C1 segment of cervical spinal cord (tissue), 14 donors: ENCODE measurements at places on chromosomes 12 and 14.
A peak's percentile ranks its signal among the peaks of the same experiment; 100 is the strongest.

DNA sequence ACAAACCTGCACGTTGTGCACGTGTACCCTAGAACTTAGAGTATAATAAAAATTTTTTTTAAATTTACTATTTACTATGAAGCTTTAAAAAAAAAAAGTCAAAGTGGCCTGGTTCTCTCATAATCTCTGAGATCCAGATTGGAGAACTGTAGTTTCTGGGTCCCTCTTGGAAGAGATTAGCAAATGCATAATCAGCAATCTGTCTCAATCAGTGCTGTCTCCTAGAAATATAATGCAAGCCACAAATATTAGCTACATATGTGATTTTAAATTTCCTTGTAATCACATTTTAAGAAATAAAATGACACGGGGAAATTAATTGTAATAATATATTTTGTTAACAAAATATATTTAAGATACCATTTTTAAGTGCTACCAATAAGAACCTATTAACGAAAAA is 32.3 kb downstream of the RALGAPA1 start:
- DNase-seq = no peak

DNA sequence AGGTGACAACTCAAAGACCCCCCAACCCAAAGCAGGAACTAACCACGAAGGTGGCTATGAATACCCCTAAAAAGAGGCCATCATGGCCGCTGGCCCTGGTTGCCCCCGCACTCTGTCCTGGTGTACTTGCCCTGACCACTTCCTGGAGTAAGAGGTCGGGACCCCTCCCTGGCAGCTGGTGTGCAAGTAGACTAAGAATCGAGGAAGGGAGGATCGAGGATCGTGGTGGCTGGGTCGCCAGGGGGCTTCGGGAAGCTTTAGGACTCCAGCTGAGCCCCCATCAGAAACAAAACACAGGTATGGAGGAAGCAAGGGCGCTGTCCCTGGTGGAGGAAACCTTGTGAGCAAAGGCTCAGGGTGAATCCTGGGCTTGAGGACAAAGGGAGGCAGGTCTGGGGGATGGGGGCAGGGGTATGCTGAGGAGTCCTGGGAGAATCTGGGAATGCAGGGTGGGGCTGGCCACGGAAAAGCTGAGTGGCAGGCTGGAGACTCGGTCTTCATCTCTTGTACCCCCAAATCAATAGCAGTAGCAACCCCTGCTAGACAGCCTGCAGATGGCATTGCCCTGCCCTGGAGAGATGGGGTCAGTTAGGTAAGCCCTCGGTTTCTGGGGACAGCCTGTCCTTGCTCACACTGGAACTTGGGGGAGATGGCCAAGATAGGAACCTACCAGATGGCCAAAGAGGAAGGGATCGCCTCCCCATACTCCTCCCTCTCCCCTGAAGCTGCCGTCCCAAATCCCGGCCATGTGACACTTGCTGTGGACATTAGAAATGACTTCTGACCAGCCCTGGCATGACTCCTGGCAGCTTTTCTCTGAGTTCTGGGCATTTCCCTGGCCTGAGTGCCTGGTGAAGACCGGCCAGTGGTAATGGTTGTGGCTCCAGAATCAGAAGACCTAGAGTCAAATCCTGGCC is 45.3 kb upstream of the ESRRB start:
- no peak for DNase-seq

DNA sequence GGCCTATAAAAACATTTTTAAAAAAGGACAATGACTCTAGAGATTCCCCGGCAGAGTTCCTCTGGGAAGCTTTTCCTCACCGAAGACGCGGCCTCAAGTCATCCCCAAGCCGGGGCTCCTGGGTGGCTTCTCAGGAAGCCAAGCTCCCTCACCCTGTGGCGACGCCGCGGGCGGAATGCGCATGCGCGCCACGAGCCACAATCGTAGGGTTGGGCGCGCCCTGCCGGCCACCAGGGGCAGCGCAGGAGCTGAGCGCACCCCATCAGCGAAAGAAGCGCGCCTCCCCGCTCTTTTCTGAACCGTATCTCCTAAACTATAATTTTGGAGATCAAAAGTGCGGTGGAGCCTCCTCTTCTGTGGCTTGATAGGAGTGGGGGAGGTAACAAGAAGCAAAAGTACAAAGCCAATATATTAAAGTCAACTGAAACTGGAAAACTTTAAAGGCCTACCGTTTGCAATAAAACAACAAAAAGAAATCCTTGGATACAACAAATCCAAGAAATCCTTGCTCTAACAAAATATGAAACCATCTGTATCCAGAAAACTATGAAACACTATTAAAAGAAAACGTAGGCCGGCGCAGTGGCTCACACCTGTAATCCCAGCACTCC is 17.4 kb upstream of the CHFR start:
- DNase-seq = peak; percentile 32

DNA sequence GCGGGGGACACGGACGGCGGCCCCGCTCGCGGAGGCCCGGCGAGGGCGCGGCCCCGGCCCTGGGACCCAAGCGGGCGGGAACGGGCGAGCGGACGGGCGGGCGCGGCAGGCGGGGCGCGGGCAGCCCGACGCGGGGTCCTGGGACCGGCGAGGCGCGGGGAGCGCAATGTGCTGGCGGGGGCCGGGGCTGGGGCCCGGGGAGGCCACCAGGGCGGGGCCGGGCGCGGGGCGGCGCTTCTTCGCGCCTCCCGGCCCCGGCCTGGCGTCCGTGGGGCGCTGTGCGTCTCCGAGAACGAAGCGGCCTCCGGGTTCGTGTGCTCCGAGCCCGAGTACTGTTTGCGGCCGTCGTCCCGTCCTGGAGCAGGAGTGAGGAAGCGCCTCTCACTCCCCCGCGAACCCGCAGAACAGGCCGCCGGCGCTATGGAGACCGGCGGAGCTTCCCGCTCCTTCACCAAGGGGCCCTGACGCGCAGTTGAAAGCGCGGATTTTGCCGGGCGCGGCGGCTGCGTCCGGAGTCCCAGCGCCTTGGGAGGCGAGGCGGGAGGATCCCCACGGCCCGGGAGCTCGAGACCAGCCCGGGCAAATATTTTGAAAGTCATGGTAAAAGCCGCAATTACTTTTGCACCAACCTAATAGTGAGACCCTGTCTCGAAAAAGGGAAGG is 420 bp upstream of the ANKLE2 start:
- DNase-seq = peak; percentile 46

DNA sequence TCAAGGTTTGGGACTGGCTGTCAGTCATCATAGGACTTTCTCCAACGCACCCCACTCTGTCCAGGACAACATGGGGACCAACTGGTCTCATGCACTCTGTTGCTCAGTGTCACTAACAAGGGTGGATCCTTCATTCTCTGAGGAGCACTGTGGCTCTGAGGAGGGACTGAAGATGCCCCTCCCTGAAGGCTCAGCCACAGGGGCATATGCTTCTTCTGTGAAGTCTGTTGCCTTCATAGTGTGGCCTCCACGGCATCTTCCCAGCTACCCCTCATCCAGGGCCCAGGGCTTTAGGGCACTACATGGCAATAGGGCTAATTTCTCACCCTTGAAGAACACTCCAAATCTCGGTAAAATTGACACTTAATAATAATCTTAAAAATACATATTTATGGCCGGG is 14.3 kb upstream of the IFI27L2 start:
- DNase-seq = no peak

- no peak for DNase-seq
Measured at GRCh38 chr14:32470161-32470715, 141.1 kb downstream of the AKAP6 start.

- no peak for DNase-seq
Measured at GRCh38 chr14:93331002-93331727, 1.7 kb downstream of the BTBD7 start.

DNA sequence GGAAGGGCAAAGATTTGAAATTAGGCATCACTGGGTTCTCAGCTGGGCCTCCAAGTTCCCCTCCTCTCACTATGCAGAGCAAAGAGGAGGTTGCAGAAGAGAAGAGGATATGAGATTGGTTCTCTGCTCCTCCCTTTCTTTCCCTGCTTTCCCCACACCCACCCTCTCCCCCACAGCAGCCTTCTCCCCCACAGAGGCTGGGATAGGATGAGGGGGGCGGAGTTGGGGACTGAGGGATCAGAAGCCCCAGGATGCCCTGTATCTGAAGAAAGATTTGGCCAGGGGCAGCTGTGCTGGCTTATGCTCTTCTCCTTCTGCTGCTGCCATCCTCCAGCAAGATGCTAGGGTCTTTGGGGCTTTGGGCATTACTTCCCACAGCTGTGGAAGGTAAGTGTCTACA is at the start of gene AMHR2:
AMHR2 (plus strand) TSS at position 259 of the 400 bp plus-strand sequence; CDS start at position 339, 80 bp downstream.
- no peak for DNase-seq

GRCh38 chr12:68585966-68586365 is 24.7 kb upstream of the RAP1B start:
- DNase-seq = no peak

DNA sequence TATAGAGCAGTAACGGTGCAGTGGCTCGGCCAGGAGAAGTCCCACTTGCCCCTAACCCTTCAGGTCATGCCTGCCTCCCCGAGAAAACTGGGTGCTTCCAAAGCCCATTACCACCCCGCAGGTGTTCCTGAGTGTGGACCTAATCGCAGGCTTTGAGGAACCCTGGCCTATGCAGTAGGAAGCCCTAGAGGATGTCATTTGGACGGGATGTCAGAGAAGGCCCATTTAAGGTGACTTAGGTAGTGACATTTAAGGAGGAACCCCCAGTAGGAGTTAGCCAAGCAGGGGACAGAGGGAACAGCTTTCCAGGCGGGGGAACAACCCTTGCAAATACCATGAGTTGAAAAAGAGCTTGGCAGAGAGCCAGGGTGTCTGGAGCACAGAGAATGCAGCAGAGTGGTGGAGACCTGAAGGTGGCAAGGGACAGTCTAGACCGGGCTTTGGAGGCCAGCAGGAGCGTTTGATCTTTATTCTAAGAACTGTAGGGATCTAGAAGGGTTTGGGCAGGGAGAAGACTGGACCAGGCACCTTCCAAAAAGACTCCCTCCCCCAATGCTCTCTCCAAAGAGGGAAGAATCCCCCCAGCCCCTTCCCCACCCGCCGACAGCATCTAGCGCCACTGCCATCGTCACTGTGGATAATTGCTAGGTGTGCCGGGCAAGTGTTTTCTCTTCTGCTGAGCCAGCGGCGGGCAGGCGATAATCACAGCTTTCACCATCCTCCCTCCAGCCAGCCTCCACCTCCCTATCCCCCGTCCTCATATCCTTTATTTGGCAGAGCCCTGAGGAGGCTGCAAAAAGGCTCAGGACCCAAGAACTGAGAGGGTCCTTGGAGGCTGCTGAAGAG is 33.3 kb upstream of the BEGAIN start:
- no peak for DNase-seq

GRCh38 chr14:80678436-80678835 is 263.1 kb downstream of the CEP128 start:
- DNase-seq = no peak

DNA sequence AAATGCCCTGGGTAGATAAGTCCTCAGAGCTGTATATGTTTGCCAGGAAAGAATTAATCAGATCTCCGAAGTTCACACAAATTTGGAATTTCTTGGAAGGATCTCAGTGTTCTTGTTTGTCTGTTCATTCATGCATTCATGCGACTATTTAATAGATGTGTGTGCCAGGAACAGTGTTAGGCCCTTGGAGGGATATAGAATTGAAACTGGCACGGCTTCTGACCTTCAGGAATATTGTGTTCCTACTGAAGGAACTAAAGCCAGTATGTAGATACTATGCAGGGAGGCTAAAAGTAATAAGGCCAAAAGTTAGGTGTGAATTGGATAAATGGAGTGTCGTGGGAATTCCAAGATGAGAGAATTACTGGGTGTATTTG is 166.0 kb upstream of the NOS1 start:
- DNase-seq = no peak

DNA sequence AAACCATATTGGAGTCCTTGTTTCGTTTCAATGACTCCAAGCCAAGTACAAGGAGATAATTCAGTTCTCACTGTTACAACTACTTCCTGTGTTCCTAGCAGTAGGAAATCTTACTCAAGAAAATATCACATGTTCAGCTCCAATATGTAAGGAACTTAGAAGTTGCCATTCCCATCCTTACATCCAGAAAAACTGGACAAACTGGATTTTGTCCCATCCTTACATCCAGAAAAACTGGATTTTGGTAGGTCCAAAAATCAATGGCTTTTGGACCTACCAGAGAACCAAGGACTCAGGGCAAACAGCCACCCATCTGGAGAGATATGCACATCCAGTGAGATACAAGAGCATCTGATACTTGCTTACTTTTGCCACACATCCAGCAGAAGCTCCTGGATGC is 23.8 kb downstream of the CMAS start:
- DNase-seq = no peak

DNA sequence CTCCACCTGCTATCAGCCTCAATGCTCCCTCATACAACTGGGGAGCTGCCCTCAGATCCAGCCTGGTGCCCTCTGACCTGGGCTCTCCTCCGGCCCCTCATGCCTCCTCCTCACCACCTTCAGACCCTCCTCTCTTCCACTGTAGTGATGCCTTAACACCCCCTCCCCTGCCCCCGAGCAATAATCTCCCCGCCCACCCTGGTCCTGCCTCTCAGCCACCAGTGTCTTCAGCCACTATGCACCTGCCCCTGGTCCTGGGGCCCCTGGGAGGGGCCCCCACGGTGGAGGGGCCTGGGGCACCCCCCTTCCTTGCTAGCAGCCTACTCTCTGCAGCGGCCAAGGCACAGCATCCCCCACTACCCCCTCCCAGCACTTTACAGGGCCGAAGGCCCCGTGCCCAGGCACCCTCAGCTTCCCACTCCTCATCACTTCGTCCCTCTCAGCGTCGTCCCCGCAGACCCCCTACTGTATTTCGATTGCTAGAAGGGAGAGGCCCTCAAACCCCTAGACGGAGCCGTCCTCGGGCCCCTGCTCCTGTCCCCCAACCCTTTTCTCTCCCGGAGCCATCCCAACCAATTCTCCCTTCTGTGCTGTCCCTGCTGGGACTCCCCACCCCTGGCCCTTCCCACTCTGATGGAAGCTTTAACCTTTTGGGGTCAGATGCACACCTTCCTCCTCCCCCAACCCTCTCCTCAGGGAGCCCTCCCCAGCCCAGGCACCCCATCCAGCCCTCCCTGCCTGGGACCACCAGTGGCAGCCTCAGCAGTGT is 3.2 kb downstream of the MBD6 start:
- no peak for DNase-seq

DNA sequence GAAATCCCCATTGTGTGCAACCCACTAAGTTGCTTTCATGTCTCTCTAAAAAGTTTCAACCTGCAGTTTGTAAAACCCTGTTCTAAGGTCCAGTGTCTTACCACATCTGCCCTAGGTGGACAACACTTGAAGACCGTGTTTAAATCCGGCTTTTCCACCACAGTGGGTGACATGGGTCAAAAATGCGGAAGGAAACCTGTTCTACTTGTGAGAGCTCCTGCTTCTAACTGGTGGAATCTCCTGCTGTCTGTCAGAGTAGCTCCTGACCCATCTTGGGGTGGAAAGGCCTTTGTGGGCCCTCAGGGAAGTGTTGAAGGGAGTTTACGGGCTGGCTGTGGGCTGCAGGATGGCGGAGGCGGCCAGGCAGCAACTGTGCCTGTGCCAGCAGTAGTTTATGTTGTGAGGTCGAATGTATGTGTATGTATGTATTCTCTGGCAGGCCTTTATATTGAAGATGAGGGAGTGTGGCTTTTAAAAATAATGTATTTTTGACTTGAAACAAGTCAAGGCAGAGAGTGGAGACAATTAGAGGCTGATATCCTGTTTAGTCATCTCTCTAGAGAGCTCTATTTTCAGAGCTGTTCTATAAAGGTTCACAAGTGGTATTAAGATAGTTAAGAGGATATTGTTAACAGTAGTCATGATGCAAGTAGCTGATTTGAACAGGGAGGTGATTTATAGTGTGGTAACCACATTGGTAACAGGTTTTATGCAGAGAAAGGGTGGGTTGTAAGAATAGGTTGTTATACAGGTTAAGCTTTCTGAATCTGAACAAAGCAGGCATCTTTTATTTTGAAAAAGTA is 67.0 kb downstream of the PRKCH start:
- DNase-seq = no peak

GRCh38 chr12:64858882-64859605 is 34.6 kb downstream of the TBC1D30 start:
- no peak for DNase-seq
